ENCODE measurements at places on chromosomes 4 and X.

- DNase-seq, result no peak
Observed at GRCh38 chr4:39682138-39682537, 15.8 kb upstream of the UBE2K start.

- DNase-seq, result no peak
Observed at GRCh38 chrX:47278691-47279090, 45.9 kb downstream of the USP11 start.

DNA sequence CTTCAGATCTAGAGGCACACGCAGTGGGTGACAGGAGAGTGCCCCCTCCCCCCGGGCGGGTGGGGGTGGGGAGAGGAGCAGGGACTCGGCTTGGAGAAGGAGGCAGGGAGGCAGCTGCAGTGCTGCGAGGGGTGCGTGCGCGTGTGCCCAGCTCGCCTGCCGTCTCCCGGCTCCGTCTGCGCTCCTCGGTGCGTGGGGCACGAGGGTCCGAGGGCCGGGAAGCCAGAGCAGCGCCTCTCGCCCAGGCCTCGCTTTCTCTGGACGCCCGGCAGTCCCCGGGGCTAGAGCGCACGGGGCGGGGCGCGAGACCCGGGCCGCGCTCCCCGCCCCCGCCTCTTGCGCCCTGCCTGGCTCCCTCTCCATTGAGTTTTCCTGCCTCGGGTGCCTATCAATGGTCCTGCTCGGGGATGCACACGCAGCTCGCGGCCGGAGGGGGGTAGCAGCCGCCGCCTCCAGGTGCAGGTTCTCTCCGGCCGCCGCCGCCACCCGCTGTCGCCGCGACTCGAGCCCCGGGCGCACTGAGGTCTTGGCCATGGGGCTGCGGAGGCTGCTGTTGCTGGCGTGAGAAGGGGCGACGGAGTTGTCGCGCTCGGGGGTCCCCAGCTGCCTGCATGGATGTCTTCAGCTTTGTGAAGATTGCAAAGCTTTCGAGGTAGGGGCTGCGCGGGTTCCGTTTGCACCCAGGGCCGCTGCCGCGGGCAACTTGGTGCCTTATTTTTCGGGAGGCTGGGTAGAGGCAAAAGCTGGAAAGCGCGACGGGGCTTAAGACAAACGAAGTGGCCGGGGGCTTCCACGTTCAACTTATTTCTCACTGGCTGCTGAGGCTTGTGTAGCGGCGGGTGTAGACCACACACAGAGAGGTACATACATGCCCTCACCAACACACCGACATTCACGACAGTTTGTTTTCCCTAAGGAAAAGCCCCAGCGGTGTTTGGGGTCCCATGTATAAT lies at the start of gene FRMPD4:
FRMPD4 (plus strand) TSS at position 113 of the 953 bp plus-strand sequence; CDS start at position 612, 499 bp downstream.
- no peak for DNase-seq

GRCh38 chrX:109283870-109284269 lies 198.0 kb downstream of the GUCY2F start:
- DNase-seq, result no peak

GRCh38 chr4:37615059-37615719 lies 71.0 kb downstream of the RELL1 start:
- no peak for DNase-seq

DNA sequence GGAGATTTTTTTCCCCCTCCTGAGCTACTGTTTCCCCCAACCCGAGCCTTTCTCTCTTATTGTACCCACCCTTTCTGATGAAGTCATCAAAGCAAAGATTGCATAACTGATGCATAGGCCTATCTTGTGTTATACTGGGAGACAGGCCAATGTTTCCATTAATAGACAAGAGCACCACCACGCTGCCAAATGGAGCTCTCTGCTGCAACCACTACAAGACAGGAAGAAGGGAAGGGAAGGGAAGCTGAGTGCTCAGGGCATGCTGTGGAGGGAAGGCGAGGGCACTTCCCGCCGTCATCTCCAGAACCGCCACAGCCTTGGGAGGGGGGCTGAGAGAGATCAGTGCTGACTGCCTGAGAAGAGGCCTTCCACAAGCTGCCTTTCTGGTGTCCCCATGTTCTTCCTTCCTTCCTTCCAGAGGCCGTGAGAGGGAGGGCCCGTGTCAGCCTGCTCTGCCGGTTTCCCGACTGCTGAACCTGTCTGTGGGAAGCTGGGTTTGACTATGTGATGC lies 75.0 kb downstream of the MGST2 start:
- peak; percentile 28 for DNase-seq

GRCh38 chrX:37627602-37628001 lies 56.1 kb downstream of the LANCL3 start:
- peak; percentile 14 for DNase-seq

- DNase-seq, result no peak
Observed at GRCh38 chrX:34859191-34859590, 83.4 kb upstream of the FAM47B start.

DNA sequence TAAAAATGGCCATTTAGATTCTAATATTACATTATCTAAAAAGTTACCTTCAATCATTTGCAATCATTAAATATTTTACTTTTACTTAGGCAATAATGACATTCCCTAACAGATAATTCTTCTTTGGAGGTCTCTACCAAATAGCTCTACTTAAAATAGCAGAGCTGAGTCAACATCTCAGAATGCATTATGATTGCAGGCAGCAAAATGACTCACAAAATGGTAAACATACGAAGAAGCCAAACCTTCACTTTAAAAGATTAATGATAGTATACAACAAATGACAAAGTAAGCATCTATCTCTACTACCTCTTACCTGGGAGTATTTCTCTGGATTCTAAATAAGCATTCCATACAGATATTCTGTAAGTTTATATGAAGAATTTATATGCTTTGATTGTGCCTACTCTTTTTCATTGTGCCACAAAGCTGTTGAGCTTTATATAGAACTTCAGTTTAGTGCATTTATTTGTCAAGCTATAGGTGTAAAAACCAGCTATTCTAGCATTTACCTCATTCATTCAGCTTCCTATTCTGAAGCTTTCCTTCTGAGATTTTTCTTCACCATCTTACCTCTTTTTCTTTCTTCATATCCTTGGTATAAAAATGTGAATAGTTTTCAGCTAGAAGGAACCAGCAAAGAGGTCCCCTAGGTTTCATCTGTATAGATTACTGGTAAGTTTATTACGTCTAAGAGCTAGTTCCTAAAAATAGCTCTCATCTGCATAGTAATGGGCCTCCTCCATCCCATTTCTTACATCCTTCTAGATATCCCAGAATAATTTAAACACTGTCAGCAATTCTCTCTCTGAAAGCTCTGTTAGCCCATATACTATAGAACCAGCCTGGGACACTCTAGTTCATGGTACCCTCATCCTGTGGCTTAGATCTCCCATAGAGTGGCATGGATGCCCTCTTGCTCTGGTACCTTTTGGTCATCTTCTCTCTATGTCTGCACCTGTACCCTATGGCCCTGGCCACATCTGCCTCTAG lies 17.2 kb upstream of the SPCS3 start:
- DNase-seq, result no peak

DNA sequence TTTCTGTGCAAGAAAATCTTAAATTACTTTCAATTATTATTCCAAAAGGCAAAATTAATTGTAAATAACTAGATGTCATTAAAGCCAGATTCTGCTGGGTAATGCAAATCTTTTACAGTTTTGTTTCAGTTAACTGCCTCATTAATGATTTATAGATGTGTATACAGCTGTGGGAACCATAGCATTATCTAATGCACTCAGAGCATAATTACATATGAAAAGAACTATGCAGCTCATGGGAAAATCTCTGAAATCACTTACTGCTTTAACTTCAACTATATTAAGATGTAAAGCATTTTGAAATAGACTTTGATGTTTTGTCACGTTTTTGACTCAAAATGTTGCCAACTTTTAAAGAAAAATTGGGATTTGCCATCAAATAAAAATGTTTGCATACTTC lies 630.3 kb upstream of the KLHL4 start:
- DNase-seq, result no peak

GRCh38 chr4:41214136-41214824 lies at the start of gene APBB2:
Gene APBB2 (minus strand): TSS chr4:41214542. CDS start chr4:41033254, 181,288 bp downstream.
- peak; percentile 55 for DNase-seq

DNA sequence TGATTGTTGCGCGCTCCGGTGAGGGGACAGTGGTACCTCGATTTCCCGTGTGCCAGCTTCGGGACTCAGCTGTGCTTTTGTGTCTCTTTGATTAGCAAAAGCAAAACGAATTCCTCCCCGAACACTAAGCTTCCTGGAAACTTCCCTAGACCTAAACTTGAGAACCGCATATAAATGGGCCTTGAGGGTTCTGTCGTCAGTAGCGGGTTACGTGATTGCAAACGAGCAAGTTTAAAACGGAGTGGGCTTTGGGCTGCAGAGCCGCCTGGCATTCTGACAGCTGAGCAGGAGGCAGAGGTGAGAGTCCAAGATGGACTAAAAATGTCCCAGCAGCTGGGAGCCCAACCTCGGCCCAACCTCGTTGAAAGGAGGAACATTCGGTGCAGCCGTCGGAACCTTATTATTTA lies 1.2 kb upstream of the TAPT1 start:
- DNase-seq, result peak; percentile 65

DNA sequence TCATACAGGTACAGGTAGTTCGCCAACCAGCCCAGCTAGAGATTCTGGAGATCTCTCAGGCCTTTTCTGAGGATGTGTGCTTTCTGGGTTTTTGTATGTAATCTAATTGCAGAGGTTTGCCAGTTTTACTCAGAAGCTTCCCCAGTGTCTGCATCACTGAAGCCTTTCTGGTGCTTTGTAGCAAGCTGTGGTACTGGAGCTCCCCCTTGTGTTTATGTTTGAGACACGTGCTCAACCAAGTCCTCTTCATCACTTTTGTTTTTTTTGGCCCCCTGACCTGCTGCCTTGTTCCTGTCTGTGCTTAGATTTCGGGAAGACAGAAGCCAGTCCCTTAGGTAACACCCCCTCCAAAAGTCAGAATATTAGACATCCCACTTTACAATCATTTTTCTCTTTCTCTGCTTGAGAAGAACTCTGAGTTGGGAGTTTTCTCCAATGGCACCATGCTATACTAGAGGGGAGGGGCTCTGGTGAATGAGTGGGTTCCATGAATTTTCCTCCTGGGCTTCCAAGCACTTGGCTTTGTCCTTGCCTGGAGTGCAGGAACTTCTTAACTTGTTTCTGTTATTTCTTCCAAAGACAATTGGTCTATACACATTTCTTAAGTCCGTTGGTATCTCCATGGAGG lies 128.4 kb upstream of the TBC1D9 start:
- peak; percentile 56 for DNase-seq

GRCh38 chr4:36064117-36064516 lies 180.2 kb downstream of the ARAP2 start:
- DNase-seq, result no peak

- DNase-seq, result no peak
Observed at GRCh38 chrX:149004936-149005335, 500.2 kb downstream of the IDS start.

DNA sequence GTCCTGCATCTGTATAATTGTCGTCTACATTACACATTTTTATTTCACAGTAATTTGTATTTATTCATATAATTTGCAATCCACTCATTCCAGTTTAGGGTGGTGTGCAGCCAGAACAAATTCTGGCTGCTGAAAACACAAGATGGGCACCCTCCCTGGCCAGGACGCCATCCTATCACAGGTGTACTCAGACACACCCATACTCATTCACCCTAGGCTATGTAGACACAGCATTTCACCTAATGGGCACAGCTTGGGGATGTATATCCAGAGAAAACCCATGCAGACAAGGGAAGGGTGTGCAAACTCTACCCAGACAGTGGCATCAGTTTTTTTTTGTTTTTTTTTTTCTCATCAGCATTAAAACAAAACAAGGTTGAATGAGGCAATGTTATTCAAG lies 73.1 kb downstream of the HMGB2 start:
- DNase-seq, result no peak

GRCh38 chr4:124135409-124135813 lies 577.1 kb downstream of the ANKRD50 start:
- DNase-seq, result no peak

DNA sequence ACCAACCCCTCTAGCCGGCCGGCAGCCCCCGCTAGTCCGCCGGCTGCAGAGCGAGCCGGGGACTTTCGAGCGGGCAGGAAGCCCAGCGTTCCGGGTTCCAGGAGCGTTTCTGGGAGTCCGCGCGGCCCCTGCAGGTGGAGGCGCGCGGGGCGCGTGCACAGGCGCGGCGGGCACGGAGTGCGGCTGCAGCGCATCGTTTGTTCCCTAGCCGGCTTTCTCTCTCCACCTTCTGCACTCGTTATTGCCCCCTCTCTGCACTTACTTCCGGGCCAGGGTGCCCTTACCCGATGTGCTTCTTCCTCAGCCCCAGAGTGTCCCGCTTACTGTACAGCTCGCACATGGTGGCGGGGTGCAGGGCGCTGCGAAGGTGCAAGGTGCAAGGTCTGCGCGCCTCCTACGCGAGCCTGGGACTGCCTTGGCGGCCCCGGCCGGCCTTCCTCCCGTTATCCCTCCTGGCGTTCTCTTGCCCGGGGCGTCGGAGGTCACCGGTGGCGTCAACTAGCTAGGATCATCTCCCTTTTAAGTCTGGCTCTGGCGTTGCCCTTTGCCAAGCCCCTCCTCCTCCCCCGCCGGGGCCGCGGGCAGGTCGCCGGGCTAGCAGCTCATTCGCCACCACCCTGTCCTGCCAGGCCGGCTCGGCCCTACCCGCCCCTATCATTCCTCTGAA lies at the start of gene ETNPPL:
ETNPPL (minus strand) TSS at position 495 of the 667 bp plus-strand sequence; CDS start at position 340, 155 bp downstream.
- DNase-seq, result peak; percentile 25

GRCh38 chr4:116590648-116591047 lies 494.7 kb downstream of the TRAM1L1 start:
- DNase-seq, result no peak

DNA sequence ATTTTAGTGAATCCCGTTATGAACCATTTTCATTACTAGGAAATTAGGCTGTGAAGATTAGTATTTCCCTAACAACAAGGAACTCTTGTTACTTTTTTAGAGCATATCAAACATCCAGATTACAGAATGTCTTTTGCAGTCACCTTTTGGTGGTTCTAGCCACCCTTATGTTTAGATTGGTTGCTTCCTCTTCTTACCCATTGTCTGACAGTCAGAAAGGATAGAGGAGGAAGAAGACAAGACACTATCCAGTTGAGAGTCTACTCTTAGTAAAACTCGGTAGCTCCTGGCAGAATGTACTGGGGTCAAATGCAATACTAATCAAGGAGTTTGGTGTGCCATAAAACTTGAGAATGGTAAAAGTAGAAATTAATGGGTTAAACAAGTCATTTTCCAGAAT lies 1.6 kb upstream of the GUCY1A1 start:
- DNase-seq, result no peak

- DNase-seq, result no peak
Observed at GRCh38 chr4:175412161-175412560, 399.9 kb downstream of the GPM6A start.

DNA sequence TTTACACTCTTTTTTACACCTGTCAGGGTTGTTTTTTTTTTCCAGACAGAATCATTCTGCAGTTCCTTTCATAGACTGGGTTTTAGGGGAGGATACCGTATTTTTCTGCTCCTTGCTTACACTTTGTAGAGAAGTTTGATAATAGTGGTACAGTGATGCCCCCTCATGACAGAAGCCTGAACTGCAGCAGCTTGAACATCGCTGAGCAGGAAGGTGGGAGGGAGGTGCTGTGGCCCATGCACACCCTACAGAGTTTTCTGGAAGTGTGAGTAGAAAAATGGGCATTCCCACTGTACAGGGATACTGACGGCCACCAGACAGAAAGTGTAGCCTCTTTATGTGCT lies 54.5 kb downstream of the RAB40A start:
- peak; percentile 75 for DNase-seq

DNA sequence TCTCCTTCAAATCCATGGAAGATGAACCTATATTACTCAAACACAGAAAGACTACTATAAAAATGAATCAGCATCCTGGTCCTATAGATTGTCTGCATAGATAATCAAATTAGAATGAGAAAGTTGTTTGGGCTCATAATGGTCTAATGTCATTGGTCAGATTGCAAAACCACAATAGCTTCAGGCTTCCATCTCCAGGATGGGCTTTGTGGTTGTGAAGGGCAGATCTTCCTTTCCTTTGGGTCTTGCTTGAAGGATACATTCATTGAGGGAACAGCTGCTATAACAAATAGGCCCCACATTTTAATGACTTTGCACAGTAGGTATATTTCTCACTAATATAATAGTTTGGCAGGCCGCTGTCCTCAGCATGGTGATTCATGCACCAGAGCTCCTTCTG lies 94.3 kb downstream of the REPS2 start:
- DNase-seq, result no peak

Data from erythroblast (primary cell).